ENCODE measurements at places on chromosomes 1 and 21.

DNA sequence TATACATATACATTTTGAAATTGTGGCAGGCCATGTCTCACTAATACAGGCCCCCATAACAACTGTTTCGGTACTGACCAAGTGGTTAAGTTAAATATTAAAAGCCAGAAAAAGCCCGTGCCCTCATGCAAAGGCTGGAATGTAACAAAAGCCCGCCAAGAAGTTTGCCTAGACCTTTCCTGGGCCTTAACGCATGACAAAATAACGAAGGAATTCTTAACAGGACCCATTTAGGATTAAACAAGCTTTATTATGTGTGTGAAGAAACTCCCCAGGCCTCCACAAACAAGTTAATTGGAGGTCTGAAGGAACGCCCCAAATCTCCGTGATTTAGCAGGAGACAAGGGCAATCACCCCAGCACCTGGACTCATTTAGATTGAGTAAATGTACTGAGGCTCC lies 42.4 kb downstream of the TNFSF4 start:
- DNase-seq: no peak

GRCh38 chr1:211761400-211761799 lies 69.2 kb downstream of the LPGAT1 start:
- no peak for DNase-seq

DNA sequence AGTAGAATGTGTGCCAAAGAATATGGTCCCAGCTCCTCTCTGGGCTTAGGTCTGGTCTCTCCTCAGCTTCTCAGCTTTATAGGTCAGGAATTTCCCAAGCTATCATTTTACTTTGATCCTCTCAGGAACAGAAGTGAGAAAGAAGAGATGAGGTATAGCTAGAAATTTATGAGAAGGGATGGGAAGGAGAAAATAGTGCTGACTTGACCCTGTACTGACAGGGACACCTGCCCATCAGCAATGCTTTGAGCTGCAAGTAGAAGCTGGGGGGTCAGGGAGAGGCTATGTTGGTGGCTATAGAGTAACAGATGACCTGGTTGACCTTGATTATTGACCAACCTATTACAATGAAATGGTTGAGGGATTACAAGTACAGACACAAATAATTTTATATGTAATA lies 75.0 kb downstream of the XCL2 start:
- DNase-seq: no peak

DNA sequence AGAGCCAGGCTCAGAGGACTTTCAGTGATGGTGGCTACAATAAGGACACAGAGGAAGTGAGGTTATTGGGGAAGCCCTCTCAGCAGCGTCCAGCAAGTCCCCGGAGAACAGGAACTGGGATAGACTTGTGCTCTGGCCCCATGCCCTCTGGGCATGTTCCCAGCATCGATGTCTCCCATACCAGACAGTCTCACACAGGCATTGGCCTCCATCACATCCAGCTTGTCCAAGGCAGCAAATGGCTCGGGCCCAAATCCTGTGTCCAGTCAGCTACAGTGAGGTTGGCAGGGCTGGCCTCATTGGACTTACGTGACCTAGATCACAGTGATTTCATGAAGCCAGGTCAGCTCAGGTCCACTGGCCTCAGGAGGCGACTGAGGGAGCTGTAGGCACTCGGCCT lies 19.6 kb upstream of the TMEM54 start:
- no peak for DNase-seq

GRCh38 chr1:204990059-204990664 lies 52.9 kb upstream of the CNTN2 start:
- no peak for DNase-seq

DNA sequence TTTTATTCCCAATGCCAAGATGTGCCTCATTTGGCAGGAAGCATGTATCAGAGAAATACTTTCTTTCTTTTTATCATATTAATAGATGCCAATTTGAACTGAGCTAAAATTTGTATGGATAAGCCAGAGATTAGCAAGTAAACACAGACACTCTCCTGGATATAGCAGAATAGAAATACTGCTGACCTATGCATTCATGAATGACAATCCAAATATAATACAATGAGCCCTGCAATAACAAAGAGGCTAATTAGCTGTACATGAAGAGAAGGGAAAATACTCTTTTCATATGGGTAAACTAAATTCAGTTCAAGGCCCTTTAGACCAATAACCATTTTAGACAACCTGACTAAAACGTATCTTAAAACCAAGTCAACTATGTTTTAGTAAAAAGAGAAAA lies 388.1 kb upstream of the NR5A2 start:
- DNase-seq: no peak

- peak; percentile 81 for DNase-seq
These were observed 23.0 kb upstream of the NEK2 start for GRCh38 chr1:211698161-211699026.

- DNase-seq: no peak
These were observed 51.9 kb downstream of the IL12RB2 start for GRCh38 chr1:67359592-67359991.

DNA sequence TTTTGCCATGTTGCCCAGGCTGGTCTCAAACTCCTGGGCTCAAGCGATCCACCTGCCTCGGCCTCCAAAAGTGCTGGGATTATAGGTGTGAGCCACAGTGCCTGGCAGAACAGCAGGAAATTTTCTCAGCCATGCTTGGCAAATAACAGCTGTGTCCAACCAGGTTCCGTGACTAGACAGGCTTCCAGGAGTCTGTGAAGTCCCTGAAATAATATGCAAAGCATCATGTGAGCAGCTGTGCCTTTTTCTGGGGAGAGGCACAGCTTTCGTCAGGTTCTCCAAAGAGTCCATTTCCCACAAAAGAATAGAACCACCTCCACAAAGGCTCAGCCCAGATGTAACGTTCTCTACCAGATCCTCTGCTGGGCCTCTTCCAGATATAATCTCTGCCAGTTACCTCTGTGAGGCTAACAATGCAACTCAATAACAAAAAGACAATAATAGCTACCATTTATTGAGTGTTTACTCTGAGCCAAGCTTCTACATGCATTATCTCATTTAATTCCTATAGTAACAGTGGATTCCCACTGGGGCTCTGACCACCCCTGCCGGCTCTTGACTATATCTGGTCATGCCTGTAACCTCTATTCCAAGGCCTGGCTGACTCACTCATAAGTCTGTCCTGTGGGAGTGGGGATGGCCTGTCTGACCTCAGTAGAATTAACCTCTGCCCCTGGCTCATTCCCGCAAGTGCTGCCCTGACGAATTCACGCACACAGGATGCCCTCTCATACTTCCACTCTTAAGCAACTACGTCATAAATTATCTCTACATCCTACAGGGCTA lies 4.0 kb upstream of the NKAIN1 start:
- DNase-seq: no peak
